ENCODE measurements at places on chromosomes 11 and 22.

DNA sequence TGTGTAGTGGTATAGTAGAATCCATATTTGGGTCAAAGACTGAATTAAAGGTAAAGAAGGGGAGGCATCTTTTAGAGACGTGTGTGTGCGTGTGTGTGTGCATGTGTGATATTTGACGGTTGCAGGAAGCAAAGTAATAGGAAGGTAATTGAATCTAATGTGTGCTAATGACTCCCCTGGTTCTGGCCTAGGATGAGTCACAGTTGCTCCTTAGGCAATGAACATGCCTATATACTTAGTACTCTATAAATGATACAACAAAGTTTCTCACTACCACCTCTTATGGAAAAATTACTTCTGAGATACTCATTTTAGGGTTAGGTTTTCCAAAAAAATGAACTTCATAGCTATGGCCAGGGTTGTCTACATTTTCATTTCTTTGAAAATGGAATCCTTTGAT lies 409.6 kb downstream of the GUCY1A2 start:
- no peak for DNase-seq

DNA sequence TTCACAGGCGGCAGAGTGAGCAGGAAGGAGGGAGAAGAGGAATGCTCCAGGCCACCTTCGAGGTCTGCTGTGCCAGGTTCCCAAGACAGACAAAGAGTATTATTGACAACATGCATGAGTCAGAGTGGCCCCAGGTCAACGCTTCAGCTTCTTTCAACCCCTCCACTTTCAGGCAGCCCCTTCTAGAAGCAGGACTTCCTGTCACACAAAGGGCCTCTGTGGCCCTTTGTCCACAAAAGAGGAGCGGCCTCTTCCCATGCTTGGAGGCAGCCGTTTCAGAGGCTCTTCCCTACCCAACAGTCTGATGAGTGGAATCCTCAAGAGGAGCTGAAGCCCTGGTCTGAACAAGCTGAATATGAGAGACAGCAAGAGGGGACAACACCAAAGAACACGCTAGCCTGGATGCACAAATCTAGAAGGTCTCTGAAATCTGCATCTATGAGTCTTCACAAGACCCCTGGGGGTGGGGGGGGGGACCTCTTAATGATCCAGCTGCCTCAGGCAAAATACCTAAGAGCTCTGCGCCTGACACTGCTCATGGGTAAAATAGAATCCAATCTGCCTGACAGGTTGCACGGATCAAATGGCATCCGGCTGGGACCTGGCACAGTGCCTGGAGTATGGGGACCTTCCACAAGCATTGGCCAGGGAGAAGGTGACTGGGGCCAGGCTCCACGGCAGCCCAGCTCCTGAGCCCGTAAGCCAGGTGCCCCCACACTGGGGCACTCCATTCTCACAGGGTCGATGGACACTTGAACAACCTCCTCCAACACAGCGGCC lies 67.5 kb downstream of the PACSIN2 start:
- no peak for DNase-seq

DNA sequence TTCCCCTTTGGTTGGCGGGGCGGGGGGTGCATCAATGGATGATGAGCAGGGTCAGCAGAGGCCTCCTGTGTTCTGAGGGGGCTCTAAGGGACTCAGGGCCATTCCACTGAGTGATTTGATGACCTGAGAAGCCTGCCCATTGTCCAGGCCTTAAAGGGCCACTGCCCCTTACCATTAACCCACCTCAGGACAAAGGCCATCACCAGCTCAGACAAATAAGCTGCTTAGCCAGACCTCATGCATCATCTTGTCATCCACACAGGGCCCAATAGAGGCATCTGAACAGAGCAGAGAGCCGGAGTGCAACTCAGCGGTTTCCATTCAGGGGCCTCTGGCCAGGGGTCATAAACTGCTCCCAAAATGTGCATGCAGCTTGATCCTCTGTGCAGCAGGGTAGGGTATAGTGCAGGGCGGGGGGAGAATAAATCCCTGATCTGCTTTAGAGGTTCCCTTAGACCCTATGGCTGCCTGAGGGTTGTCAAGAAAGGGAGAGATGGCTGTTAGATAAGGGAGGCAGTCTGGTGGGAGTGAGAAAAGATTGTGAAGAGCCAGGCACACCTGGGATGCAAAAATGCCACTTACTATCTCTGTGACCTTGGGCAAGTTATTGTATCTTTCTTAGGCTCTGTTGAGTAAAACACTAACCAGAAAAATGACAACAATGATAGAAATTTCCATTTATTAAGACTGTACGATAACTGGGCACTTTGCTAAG lies 375.5 kb upstream of the NARS2 start:
- no peak for DNase-seq

DNA sequence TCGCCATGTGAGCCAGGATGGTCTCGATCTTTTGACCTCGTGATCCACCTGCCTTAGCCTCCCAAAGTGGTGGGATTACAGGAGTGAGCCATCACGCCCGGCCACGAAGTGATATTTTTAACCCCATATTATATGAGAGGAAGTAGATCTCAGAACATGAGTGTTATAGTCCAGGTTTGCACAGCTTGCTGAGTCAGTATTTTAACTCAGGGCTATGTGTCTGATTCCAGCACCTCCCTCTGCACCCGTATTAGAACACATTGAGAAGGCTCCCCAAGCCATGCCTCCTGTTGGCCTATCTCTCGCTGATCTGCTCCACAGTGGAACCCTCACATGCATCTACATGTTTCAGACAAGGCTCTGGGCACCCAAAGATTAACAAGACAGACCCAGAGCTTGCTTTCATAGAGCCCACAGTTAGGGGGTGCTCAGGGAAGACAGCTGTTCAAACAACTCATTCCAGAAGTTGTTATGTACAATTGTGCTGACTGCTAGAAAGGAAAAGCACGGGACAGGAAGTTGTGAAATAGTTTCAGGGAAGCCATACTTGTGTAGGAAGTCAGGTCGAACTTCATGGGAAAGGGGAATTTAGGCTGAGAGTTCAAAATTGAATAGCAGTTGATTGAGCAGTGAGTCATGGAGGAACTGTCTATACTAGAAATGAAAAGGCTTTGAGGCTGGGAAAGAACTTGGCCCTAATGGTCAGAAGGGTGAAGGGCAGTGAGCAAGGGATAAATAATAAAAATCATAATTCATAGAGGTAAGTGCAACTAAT lies 49.3 kb upstream of the CLPB start:
- DNase-seq = no peak

GRCh38 chr22:36467042-36467810 lies 14.2 kb downstream of the TXN2 start:
- DNase-seq = no peak

DNA sequence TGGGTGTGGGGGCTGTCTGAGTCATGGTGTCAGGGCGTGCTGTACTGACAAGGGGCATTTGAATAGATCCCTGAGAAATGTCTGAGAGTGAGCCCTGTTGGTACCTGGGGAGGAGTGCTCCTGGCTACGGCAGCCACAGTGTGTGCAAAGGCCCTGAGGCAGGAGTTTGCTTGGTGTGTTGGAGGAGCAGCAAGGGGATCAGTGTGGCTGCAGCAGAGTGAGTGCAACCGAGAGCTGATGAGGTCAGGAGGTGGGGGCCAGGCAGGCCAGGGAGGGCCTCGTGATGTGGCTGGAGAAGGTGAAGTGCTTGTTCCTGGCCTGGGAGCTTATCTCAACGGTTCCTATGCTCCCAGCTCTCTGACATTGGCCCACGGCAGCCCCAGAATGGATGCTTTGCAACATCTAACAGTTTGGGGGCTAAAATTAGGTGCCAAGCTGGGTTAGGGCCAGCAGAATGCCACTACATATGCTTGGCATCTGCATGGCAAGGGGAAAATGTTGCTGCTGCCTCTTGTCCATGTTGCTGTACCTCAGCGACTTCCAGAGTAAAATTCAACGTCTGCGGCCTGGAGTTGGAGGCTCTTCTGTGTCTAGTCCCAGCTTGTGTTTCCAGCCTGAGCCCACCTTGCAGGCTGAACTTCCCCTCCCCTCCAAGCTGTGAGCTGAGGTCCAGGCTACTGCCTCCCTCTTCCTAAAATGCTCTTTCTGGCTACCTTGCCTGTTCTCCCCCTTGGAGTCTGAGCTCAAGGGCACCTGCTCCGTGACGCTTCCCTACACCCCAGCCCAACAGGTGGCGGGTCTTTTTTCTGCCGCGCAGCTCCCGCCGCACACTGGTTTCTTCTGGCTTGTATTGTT lies 48.2 kb upstream of the MYEOV start:
- DNase-seq = no peak

DNA sequence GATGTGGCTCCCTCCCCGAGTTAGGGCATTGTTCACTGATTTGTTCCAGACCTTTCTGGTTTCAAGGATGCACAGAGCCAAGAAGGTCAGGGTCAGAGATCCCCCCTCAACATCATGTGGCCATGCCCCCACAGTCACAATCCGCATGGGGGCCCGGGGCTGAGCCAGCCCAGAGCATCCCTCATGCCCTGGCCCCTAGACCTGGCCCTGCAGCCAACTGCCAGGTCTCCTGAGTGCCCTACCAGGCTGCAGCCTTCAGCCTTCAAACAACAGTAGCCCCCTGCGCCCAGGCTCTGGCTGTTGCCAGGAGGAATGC lies 142.4 kb downstream of the CRYBB2 start:
- DNase-seq = no peak

DNA sequence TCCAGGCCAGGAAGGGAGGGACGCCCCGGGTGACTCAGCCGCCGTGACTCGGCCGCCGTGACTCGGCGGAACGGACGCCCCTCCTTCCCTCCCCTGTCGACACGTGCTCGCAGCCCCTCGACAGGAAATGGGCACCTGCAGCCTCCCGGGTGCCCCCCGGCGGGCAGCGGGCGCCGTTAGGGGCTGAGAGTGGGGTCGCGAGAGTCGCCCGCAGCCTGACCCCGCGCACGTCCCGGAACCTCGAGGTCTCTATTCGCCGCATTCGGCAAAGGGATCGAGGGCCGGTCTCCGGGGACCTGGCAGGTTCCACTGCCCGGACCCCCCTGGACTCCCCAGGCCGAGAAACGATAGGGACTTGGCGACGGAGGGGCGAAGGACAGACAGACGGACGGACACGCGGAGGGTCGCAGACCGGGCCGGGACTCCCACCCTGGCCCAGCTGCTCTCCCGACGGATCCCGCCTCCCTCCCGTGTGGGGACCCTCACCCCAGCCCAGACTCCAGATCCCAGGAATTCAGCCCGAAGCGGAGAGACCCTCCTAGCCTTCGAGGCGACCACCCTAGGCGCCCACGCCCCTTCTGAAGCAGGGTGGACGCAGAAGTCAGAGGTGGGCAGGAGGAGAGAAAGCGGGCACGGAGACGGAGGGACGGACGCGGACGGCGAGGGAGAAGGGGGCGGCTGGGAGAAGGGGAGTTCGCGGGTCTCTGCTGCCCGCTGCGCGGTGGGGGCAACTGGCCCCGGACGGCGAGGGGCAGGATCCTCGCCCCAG lies 648 bp downstream of the FOSL1 start:
- DNase-seq = no peak

- DNase-seq = no peak
Observed at GRCh38 chr11:76680518-76681425, 10.2 kb upstream of the LRRC32 start.

DNA sequence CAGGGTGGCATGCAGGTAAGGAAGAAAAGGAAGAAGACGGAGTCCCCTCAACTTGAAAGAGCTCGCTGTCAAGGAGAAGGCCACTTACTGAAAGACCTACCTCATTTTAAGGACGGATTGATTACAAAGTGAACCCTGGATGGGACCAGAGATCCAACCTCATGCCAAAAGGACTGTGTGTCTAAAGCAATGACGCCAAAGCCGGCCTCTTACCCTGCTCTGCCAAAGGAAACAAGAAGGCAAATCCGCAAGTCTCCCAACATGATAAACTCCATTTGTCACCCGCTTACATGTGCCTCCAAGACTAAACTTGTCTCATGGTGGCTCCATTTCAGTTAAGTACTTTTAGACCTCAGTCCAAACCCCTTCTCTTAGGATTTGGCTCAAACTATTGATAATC lies 148.7 kb upstream of the MTMR2 start:
- DNase-seq = no peak

- DNase-seq = no peak
Observed at GRCh38 chr22:20212754-20213699, 55.1 kb downstream of the RTN4R start.

GRCh38 chr11:113188371-113188834 lies 126.0 kb upstream of the TTC12 start:
- no peak for DNase-seq

DNA sequence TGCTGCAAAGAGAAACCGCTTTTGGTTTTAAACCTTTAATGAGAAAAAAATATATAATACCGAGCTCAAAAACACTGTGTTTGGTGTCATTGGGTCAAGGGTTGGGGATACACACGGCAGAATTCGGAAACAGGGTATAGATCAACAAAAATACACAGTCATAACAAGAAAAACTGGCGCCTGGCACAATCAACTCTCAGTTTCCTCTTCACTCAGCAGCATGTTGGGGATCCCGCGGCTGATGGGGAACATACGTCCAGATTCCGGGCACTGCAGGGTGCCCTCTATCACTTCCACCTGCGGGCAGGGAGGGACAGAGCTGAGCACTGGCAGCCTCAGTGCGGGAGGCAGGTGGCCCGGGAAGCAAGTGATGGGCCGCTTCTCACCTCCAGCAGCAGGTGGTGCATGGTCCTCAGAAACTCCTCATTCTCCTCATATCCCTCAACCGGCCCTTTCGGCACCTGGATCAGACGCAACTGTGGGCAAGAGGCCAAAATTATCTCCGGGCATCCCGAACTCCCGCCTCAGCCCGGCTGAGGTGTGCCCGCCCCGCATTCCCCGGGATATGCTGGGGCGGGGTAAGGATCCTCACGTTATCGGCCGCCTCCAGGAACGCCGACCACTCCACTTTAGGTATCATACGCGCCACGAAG lies 561 bp downstream of the TRMT112 start:
- DNase-seq = no peak

DNA sequence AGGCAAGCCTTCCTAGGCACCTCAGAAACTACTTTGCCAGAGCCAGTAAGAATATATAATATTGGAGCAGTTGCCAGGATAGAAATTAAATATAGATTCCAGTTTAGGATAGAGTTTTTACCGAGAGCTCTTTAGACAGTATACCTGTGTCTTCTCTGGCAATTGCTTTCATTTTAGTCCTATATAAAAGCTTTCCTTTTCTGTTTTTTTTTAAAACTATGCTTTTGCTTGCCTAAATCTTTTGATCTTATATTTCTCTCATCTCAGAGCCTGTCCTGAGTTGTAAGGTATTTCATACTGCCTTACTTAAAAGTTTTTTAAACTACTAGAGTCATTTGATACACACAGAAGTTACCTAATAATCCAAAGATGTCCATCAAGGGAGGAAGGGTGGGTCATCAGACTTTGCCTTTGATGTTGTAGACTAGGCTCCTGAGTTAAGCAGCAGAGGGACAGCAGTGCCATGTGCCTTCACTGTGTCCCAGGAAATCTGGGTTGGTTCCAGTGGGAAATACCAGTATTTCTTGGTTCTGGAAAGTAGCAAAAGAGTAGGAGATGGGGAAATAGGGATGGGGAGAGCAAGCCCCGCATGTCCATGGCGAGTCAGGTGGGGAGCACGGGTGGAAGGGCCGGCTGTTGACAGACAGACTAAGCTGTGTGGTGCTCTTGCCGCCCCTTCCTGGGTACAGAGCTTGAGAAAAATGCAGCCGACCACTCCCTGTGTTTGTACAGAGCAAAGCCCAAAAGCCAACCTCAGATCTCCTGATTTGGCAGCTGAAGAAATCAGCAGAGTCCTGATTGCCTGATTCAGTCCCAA lies 11.2 kb downstream of the MCAM start:
- DNase-seq = no peak

- no peak for DNase-seq
Observed at GRCh38 chr11:109309153-109309552, 112.8 kb upstream of the C11orf87 start.

- DNase-seq = no peak
Observed at GRCh38 chr11:26698224-26698623, 23.6 kb downstream of the SLC5A12 start.

Measured in stimulated activated CD8-positive, alpha-beta memory T cell treated with anti-CD3 and anti-CD28 coated beads, Interleukin-15, amount 100 ng/mL, for 24 hours (primary cell).